Activated CD4-positive, alpha-beta T cell treated with anti-CD3 and anti-CD28 coated beads for 36 hours (primary cell): ENCODE measurements at places on chromosomes 4 and X. TPM values are rescaled to one million over a fixed set of nuclear protein-coding genes. Genes with fewer than 3 reads are reported as not detected.

DNA sequence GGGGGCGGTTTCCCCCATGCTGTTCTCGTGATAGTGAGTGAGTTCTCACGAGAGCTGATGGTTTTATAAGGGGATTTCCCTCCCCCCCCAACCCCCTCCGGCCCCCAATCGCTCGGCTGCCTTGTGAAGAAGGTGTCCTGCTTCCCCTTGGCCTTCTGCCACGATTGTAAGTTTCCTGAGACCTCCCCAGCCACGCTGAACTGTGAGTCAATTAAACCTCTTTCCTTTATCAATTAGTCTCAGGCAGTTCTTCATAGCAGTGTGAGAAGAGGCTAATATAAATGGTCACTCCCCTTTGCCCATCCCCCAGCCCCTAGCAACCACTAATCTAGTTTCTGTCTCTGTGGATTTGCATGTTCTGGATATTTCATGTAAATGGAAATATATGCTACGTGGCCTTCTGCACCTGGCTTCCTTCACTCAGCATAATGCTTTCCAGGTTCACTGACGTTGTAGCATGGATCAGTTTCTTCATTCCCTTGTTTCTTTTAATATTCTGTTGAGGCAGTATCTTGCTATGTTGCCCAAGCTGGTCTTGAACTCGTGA is 16.4 kb downstream of the GPR143 start:
- no peak for DNase-seq

- no peak for DNase-seq
Observed at GRCh38 chr4:19945501-19945900, 306.2 kb upstream of the SLIT2 start.

- DNase-seq = no peak
Observed at GRCh38 chrX:103927030-103927429, 35.4 kb upstream of the TMSB15B start.

The GC gene
- not detected for total RNA-seq

The JAKMIP1 gene
- 3.1 TPM for total RNA-seq

The FHIP1A gene
- 0.39 TPM for total RNA-seq

The FREM3 gene
- total RNA-seq = not detected
